Activated CD8-positive, alpha-beta memory T cell treated with anti-CD3 and anti-CD28 coated beads, Interleukin-2, amount 10 ng/mL, durations not matched to agents 7 days and 5 days (primary cell): ENCODE measurements at places on chromosomes 7 and 10. TPM values are rescaled to one million over a fixed set of nuclear protein-coding genes. Genes with fewer than 3 reads are reported as not detected.

- peaks cover 49% of the 10 kb centered on the region for H3K36me3 ChIP-seq
- DNase-seq, result no peak
- peaks cover 4% of the 10 kb centered on the region for H3K4me1 ChIP-seq
- H3K4me3 ChIP-seq, result no peak overlapping the region
- H3K27me3 ChIP-seq, result no peaks in the 10 kb centered on the region
These were observed 48.3 kb downstream of the SLC37A3 start for GRCh38 chr7:140350056-140350455.

GRCh38 chr10:5413012-5413938 lies 918 bp downstream of the NET1 start:
- no peak overlapping the region for H3K27ac ChIP-seq
- peaks cover 24% of the 10 kb centered on the region for H3K36me3 ChIP-seq
- peaks cover 4% of the 10 kb centered on the region for H3K4me1 ChIP-seq
- no peak overlapping the region for H3K4me3 ChIP-seq

DNA sequence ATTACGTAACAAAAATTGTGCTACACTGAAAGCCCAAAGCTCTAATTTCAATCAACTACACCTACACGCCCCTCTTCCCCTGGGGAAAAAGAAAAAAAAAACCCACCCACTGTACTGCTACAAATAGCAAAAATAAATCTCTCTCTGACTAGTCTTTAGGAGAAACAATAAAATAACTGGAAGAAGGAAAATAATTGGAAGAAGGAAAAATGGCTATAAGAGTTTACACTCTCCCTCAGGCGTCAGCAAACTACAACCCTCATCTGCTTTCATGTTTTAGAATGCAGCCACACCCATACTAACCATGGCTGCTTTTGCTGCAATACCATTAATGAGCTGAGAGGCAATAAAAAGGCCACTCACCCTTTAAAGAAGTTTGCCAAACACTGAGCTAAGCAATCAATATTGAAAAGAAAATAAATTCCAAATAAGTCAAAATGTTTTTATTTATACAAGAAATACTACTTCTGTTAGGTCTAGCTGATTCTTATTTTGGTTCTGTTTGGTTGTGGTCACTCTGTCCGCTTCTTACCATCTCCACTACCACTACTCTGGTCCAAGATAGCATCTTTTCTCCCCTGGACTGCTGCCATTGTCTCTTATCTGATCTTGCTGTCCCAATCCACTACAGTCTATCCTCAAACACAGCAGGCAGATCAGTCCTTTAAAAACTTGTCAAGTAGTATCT lies 3.8 kb downstream of the MINDY3 start:
- DNase-seq, result no peak
- H3K4me3 ChIP-seq, result no peak overlapping the region
- H3K4me1 ChIP-seq, result peaks cover 36% of the 10 kb centered on the region
- no peak overlapping the region for H3K27ac ChIP-seq
- no peaks in the 10 kb centered on the region for H3K27me3 ChIP-seq

DNA sequence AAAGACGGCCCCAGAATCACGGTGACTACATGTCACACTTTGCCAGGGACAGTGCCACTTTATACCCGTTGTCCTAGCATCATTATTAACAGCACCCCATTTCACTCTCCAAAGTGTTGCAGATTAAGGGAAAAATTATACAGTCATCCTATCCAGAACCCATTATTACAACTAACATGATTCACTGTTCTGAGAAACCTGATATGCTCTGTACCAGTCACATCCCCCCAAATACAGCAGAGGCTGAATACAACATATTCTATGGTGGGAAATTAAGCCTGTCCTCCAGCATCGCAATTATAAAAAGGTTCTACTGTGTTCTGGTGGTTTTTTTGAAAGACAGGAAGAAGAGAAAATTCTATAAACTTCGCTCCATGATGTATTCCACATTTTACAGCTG lies 162.1 kb downstream of the JAZF1 start:
- peaks cover 3% of the 10 kb centered on the region for H3K4me1 ChIP-seq
- H3K27ac ChIP-seq, result no peak overlapping the region
- peaks cover 11% of the 10 kb centered on the region for H3K36me3 ChIP-seq
- no peak overlapping the region for H3K4me3 ChIP-seq
- no peaks in the 10 kb centered on the region for H3K27me3 ChIP-seq

- peaks cover 36% of the 10 kb centered on the region for H3K36me3 ChIP-seq
- H3K27ac ChIP-seq, result no peak overlapping the region
- DNase-seq, result no peak
- no peak overlapping the region for H3K4me3 ChIP-seq
These were observed 227.8 kb downstream of the CELF2 start for GRCh38 chr10:11245510-11245909.

GRCh38 chr10:45399113-45399512 lies 25.1 kb downstream of the ALOX5 start:
- peaks cover 19% of the 10 kb centered on the region for H3K27me3 ChIP-seq
- peaks cover 13% of the 10 kb centered on the region for H3K36me3 ChIP-seq
- DNase-seq, result no peak
- H3K27ac ChIP-seq, result no peak overlapping the region
- H3K4me1 ChIP-seq, result peaks cover 5% of the 10 kb centered on the region

DNA sequence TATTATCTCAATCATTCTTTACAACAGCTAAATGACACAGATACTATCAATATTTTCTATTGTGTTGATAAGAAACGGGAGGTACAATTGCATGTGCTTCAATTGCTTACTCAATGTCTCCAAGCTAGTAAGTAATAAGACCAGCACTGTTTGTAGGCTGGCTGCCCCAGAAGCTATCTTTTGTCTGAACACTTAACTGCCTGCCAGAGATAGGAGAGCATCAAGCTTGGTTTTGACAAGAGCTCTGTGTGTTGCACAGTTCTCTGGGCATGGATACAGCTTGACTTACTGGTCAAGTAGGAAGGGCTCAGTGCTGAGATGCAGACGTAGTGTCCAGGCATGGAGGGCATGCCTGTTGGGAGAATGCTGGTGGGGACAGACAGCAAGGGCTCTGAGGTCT lies 26.3 kb upstream of the CAPZA2 start:
- H3K36me3 ChIP-seq, result no peaks in the 10 kb centered on the region
- no peak overlapping the region for H3K4me3 ChIP-seq
- H3K27me3 ChIP-seq, result peaks cover 14% of the 10 kb centered on the region
- H3K4me1 ChIP-seq, result no peaks in the 10 kb centered on the region

GRCh38 chr10:36559412-36560400 lies 565.7 kb upstream of the ANKRD30A start:
- DNase-seq, result no peak
- no peaks in the 10 kb centered on the region for H3K4me1 ChIP-seq
- no peaks in the 10 kb centered on the region for H3K27me3 ChIP-seq
- H3K36me3 ChIP-seq, result no peaks in the 10 kb centered on the region
- H3K27ac ChIP-seq, result no peak overlapping the region

- no peaks in the 10 kb centered on the region for H3K4me1 ChIP-seq
- H3K36me3 ChIP-seq, result no peaks in the 10 kb centered on the region
- H3K27ac ChIP-seq, result no peak overlapping the region
- DNase-seq, result no peak
- no peak overlapping the region for H3K4me3 ChIP-seq
- H3K27me3 ChIP-seq, result no peaks in the 10 kb centered on the region
These were observed 41.1 kb downstream of the ASZ1 start for GRCh38 chr7:117386110-117386706.

DNA sequence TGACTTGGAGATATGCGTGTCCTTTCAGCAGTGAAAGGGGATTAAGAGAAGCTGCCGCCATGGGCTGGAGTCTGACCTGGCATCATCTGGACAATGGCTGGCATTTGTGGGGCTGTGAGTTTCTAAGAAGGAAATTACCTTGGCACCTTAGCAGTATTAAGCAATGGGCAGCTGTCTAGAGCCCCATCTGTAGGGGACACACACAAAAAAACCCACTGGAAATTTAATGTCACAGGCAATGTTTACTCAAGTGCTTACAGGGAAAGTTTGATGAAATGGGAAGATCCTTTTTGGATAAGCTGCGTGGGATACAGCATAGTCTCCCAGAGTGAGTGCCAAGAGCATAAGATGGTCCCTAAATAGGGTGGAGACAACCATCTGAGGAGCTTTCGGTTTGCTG lies 25.0 kb downstream of the ADRA2A start:
- H3K27me3 ChIP-seq, result peaks cover 12% of the 10 kb centered on the region
- no peak for DNase-seq
- no peak overlapping the region for H3K4me3 ChIP-seq
- H3K27ac ChIP-seq, result no peak overlapping the region
- H3K36me3 ChIP-seq, result no peaks in the 10 kb centered on the region
- H3K4me1 ChIP-seq, result no peaks in the 10 kb centered on the region

- H3K27ac ChIP-seq, result no peak overlapping the region
- H3K4me1 ChIP-seq, result peaks cover 16% of the 10 kb centered on the region
- H3K4me3 ChIP-seq, result no peak overlapping the region
- no peaks in the 10 kb centered on the region for H3K36me3 ChIP-seq
These were observed 161.1 kb downstream of the FAM107B start for GRCh38 chr10:14613588-14613920.

GRCh38 chr10:4683137-4683536 lies 142.9 kb upstream of the AKR1E2 start:
- H3K27ac ChIP-seq, result no peak overlapping the region
- no peak for DNase-seq
- peaks cover 22% of the 10 kb centered on the region for H3K27me3 ChIP-seq
- H3K4me1 ChIP-seq, result no peaks in the 10 kb centered on the region
- H3K4me3 ChIP-seq, result no peak overlapping the region
- no peaks in the 10 kb centered on the region for H3K36me3 ChIP-seq

- peaks cover 26% of the 10 kb centered on the region for H3K4me1 ChIP-seq
- peak overlapping the region; percentile 11 for H3K4me3 ChIP-seq
- peaks cover 56% of the 10 kb centered on the region for H3K36me3 ChIP-seq
- peak overlapping the region; percentile 88 for H3K27ac ChIP-seq
These were observed 15.5 kb downstream of the DENND10 start for GRCh38 chr10:119119400-119119799.

DNA sequence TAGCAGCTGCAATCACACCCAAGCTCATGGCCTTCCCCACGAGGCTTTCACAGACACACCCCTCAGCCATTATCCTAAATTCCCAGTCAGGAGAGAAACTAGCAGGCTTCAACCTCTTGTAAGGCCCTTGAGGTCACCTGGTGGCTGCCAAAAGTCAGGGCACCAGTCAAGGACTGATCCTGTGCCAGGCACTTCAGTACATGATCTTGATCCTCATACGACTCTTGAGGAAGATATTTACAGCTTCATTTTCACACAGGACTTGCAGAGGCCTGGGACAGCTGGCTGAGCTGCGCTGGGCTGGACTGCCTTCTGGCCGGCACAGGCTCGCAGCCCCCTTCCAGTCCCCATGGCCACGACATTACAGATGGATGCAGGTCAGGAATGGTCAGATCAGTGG lies 8.8 kb downstream of the PDAP1 start:
- H3K4me1 ChIP-seq, result peaks cover 6% of the 10 kb centered on the region
- H3K27ac ChIP-seq, result peak overlapping the region; percentile 65
- no peak overlapping the region for H3K4me3 ChIP-seq
- no peak for DNase-seq
- H3K36me3 ChIP-seq, result peaks cover 50% of the 10 kb centered on the region

- peaks cover 25% of the 10 kb centered on the region for H3K4me1 ChIP-seq
- DNase-seq, result no peak
- peaks cover 1% of the 10 kb centered on the region for H3K36me3 ChIP-seq
- H3K27me3 ChIP-seq, result peaks cover 7% of the 10 kb centered on the region
These were observed 75.3 kb downstream of the SVOPL start for GRCh38 chr7:138625849-138626230.

- H3K36me3 ChIP-seq, result no peaks in the 10 kb centered on the region
- no peaks in the 10 kb centered on the region for H3K4me1 ChIP-seq
- no peak for DNase-seq
- H3K4me3 ChIP-seq, result no peak overlapping the region
- H3K27ac ChIP-seq, result no peak overlapping the region
These were observed 41.3 kb upstream of the CALN1 start for GRCh38 chr7:72453471-72453870.

GRCh38 chr10:114767101-114767985 lies 54.2 kb upstream of the FHIP2A start:
- H3K4me1 ChIP-seq, result peaks cover 10% of the 10 kb centered on the region
- no peak for DNase-seq
- no peak overlapping the region for H3K27ac ChIP-seq
- H3K4me3 ChIP-seq, result peak overlapping the region; percentile 49
- H3K27me3 ChIP-seq, result peaks cover 60% of the 10 kb centered on the region
- H3K36me3 ChIP-seq, result no peaks in the 10 kb centered on the region

- no peak overlapping the region for H3K27ac ChIP-seq
- DNase-seq, result no peak
- H3K4me1 ChIP-seq, result peaks cover 5% of the 10 kb centered on the region
These were observed 53.2 kb downstream of the A1CF start for GRCh38 chr10:50832171-50832751.

- no peak overlapping the region for H3K27ac ChIP-seq
- no peak for DNase-seq
- no peaks in the 10 kb centered on the region for H3K27me3 ChIP-seq
- H3K4me1 ChIP-seq, result peaks cover 21% of the 10 kb centered on the region
- H3K36me3 ChIP-seq, result no peaks in the 10 kb centered on the region
- H3K4me3 ChIP-seq, result no peak overlapping the region
These were observed 151.5 kb downstream of the JAZF1 start for GRCh38 chr7:28029051-28029450.

- H3K4me1 ChIP-seq, result peaks cover 8% of the 10 kb centered on the region
- no peak for DNase-seq
- H3K4me3 ChIP-seq, result no peak overlapping the region
- peaks cover 14% of the 10 kb centered on the region for H3K36me3 ChIP-seq
These were observed 73.5 kb downstream of the KMT2C start for GRCh38 chr7:152362128-152362926.

Gene PIP
- total RNA-seq, result not detected

Gene ADCYAP1R1
- total RNA-seq, result not detected

Gene CLDN4
- 0.12 TPM for total RNA-seq

Gene OR2A12
- not detected for total RNA-seq

Gene GGCT
- 58.8 TPM for total RNA-seq

Gene ACHE
- total RNA-seq, result 0.23 TPM

Gene TACR2
- not detected for total RNA-seq

Gene CLDN3
- total RNA-seq, result not detected

Gene FRMD4A
- total RNA-seq, result 0.09 TPM

Gene XRCC2
- total RNA-seq, result 20.6 TPM

Gene CTAGE8
- total RNA-seq, result not detected

Gene USP54
- total RNA-seq, result 6.7 TPM

Gene NKX1-2
- total RNA-seq, result not detected

Gene MYO3A
- not detected for total RNA-seq

Gene ARHGAP19
- total RNA-seq, result 48.3 TPM

Gene LRRD1
- not detected for total RNA-seq

Gene FOXL3
- not detected for total RNA-seq

Gene MYL10
- total RNA-seq, result not detected
